ENCODE measurements at places on chromosomes 12 and 14.

- peak; percentile 24 for DNase-seq
These were observed 114.5 kb downstream of the RAD51B start for GRCh38 chr14:67934087-67934486.

GRCh38 chr12:93938931-93939330 is 209.4 kb upstream of the PLXNC1 start:
- no peak for DNase-seq

DNA sequence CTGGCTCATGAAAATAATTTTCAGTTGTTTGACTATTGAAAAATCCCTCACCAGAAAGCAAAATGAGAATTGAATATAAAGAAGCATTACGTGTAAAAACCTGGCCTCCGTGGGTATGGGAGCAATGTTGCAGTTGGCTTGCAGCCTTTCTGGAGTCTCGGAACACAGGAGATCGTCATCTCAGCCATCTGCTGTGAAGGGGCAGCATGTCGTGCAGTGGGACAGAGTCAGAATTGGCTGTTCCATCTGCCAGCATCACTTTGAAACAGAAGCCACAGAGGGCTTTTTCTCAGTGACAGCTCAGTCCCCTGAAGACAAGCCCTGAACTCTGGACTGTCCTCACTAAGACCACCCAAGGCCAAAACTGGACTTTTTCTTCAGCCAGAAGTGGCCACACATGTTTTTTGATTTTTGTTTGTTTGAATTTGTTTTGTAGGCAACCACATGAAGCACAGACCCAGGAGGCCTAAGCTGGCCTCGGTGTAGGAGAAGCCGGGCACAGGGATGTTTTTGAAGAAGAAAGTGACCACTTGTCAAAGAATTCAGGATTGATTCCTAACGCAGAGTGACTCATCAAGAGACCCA is 170.8 kb upstream of the DYRK2 start:
- no peak for DNase-seq

GRCh38 chr14:56995010-56995409 is 184.7 kb upstream of the OTX2 start:
- DNase-seq, result no peak

- DNase-seq, result no peak
These were observed 183.3 kb upstream of the LMO3 start for GRCh38 chr12:16789204-16789790.

DNA sequence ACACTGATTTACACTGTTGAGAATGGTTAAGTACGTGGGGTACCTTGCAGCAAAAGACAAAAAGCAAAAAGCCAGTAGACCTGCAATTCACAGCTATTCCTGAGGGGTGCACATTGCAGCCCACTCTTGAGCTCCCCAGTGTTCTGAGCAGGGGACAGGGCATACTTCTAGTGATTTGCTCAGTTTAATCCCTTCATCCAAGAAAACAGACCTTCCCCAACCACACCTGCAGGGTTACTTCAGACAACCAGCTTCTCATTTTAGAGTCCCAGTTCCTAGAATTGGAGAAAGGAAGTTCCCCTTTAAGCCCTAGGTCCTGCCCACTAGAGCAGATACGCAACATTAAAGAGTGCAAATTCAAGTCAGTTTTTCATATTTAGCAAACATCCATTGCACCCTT is 3.6 kb upstream of the WSB2 start:
- no peak for DNase-seq

DNA sequence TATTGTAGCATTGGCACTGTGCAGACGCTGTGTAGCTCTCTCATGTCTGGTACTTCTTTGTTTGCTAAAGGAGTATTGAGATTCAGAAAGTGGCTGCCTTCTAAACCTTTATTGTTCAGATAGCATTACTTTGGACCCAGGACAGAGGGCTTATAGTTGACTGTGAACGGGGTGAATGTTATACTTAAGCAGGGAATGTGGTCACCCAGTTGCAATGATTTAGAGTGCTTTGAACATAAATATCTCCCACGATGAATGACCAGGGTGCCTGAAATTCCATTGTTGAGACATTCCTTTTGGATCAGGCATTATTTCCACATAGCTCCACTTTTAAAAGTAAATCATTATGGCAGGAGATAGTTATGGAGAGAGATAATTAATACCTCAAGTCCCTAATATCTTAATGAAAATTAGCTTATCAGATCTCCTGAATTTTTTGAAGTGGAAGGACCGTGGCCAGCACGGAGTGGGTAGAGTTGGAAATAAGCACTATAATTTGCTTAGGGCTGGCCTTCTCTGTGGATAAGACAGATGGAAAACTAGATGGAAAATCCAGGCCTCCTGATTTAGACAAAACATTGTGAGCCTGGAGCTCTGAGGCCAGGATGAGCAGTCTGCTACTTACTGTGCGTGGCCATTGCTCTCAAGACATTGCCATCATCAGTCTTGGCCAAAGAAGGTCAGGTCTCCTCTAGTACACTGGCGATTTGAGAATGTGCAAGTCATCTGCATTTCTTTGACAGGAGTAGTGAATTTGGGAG is 114.5 kb downstream of the ETV6 start:
- no peak for DNase-seq

GRCh38 chr14:87233806-87234384 is 759.1 kb downstream of the GALC start:
- no peak for DNase-seq

- no peak for DNase-seq
These were observed 172.7 kb downstream of the PTPN11 start for GRCh38 chr12:112591488-112591887.

DNA sequence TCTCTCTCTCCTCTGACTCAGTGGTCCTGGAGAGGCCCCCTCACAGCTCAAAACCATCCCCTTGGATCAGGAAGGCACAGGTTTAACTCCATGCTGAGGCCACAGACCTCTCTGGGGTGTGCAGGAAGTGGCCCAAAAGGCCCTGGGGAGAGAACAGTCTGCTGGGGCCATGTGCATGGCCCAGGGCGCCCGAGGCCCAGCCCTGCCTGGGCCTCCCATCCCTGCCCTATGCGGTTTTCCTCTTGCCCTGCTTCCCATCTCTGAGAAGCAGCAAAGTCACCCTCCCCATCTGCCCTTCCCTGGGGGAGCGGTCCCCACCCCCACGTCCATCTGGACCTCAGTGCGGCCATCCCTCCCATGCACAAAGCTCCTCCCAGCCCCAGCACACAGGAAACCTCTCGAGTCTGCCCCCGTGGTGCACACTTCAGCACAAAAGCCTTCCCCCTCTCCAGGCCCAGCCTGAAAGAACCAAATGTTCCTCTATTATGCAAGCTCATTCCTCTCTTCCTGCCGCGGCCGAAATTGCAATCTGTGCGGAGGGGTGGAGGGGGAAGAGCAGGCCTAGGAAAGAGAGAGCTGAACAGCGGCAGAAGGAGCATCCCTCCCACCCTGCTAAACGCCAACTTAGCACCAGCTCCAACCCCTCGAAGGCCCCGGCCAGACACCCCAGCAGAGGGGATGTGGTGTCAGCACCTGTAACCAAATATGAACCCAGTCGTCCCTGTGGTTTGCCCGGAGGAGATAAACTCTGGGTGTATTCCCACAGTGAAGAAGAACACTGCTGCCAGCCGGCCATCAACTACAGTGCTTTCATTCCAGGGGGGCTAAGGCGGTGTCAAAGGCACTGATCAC is 108.5 kb downstream of the SCARB1 start:
- peak; percentile 78 for DNase-seq

DNA sequence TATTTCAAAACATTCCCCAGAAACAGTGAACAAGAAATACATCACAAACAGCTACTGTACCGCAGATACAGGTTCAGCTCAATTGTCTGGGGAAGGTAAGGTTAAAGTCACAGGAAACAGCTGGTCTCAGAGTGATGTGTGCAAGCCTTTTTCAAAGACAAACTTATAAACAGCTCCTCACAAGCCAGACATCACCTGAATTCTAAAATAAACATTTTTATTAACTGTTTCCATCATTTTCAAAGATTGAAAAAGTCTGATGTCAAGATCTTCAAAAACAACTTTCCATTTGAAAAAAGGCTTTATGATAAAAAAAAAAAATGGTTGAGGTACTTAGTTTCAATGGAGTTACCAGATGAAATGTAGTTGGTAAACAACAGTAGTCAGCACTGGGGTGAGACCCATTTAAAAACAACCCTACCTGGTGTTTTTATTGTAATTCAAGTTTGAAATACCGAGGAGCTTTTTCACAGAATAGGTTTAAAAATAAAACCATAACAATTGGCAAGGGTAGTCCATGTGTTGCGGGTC is 4.0 kb downstream of the BTG1 start:
- DNase-seq, result no peak

DNA sequence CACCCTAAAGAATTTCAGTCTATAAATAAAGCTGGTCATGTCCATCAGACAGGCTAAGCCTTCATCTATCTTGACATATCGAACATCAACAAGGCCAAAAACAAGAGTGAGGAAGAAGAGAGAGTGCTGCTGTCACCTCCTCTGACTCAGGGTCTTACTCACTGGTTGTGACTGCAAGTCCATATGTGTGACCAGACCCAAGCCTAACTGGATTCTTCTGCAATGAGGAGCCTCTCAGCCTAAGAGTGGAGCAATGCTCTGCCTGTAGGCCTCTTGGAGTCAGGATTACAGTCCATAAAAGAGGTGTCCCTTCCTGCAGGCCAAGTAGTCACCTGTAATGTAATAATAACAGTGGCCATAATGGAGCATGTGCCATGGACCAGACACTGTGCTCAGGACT is 121.2 kb upstream of the SLC35F4 start:
- DNase-seq, result no peak

DNA sequence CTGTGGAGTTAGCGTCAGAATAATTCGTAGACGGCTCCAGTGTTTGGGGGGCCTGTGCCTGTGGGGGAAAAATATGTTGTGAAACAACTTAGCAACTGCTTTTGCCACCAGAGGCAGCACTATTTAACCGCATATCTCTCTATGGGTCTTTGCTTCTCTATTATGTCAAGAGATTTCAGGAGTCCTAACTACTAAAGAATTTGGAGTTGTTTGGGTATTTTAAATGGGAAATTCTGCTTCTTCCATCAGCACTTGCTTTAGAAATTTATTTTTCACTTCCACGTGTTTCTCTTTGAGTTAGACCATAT is 594 bp upstream of the CLEC14A start:
- DNase-seq, result no peak

- DNase-seq, result no peak
These were observed 34.3 kb downstream of the ERG28 start for GRCh38 chr14:75626396-75626795.

DNA sequence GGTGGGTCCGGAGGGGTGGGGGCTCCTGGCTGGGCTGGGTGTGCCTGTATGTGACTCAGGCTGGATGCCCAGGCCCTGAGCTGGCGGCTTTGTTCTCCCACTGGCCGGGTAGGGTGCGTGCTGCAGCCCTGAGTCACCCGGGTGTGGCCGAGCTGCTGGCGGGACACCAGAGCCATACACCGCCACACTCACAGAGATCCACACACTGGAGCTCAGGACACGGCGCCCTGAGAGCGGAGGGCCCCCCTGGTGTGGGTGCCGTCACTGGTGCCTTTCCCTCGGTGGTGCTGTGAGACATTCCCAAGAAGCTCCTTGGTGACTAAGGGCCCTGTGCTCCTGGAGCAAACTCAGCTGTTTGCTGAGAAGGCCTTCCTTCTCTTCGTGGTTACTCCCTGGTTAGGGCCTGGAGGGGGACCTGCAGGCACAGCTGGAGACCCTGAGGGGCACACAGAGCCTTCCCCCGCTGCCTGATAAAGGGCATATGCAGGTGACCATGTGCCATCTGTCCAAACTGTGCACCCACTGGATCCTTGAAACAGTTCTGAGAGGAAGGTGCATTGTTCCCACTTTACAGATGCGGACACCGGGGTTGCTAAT is 44.3 kb downstream of the KRT80 start:
- no peak for DNase-seq

DNA sequence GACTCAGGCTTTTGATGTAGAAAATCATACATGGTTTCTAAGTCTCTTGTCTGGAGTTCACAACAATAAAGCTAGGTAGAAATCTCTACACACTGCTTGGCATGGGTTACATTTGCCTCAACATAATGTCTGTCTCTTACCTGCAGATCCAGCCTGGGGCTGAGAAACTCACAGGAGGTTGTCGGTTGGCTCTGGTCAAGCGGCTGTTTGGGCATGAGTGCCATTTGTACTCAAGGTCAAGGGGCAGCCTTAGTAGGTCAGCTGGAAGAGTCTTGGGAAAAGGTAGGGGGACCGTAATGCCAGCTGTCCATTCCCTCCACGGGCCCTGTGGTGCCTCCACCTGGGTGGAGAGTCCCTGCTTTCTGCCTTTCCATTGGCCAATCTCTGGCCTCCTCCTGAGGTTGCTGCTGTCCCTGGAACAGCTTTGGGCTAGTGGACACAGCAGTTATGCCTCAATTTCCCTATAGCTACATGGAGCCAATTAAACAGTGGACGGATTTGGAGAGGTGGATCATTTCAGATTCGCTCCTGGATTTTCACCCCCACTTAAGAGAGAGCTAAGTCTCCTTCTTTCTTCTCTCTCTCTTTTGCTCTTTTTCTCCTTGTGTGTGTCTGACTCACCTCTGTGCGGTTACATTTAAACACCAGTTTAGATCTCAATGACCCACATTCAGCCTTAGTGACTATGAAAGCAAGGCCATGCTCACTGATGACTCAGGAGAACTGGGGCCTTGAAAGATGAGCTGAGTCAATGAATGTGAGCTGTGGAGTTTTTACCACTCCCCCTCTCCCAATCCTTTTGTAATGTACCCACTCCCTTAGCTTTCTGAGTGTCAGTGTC is 132.8 kb upstream of the HIF1A start:
- DNase-seq, result no peak

DNA sequence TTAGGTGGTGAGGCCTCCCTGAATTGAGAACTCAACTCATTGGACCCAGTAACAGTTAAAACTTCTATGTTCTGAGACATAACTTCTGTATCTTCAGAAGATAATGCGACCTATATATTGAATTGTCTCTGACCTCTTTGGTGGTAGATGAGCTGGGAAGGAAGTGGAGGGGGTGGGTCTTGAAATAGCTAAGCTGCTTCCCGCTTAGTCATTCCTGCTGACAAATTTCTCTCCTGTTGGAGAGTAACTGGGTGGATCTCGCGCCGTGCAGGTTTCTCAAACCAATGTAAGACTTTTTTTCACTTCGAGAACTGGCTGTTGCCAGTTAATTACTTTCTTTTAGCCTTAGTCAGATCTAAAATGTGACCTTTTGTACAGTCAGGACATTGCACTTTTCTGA is 100.8 kb downstream of the PPHLN1 start:
- no peak for DNase-seq

GRCh38 chr12:52660934-52661499 is 9.0 kb upstream of the KRT2 start:
- no peak for DNase-seq

DNA sequence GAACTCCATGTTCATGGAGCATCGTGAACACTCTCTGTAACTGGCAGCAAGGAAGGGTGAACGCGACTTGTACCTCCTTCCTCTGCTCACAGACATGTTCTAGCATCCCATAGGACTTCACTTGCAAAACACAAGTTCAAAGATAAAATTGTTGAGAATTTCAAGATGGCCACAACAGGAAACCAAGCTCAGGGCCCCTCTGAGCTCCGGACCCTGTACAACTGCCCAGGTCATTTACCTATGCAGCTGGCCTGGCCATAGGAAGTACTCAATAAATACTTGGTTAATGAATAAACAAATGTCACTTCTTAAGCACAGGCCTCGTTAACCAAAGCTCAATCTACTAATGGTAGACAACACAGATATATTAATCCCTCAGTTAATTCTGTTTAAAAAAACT is 11.7 kb upstream of the PPP4R4 start:
- no peak for DNase-seq
